ENCODE measurements at places on chromosomes 6 and 20. TPM values are rescaled to one million over a fixed set of nuclear protein-coding genes. Genes with fewer than 3 reads are reported as not detected.

GRCh38 chr20:50933589-50933988, 2.4 kb upstream of the ADNP start:
- peaks cover 22% of the 10 kb centered on the region for H3K4me1 ChIP-seq
- H3K4me3 ChIP-seq = no peak overlapping the region
- peaks cover 44% of the 10 kb centered on the region for H3K36me3 ChIP-seq
- H3K27ac ChIP-seq = no peak overlapping the region

- no peak overlapping the region for H3K4me3 ChIP-seq
- no peaks in the 10 kb centered on the region for H3K36me3 ChIP-seq
- H3K27ac ChIP-seq = no peak overlapping the region
- H3K27me3 ChIP-seq = no peaks in the 10 kb centered on the region
Observed at GRCh38 chr6:161568885-161569456, 295.1 kb upstream of the AGPAT4 start.

DNA sequence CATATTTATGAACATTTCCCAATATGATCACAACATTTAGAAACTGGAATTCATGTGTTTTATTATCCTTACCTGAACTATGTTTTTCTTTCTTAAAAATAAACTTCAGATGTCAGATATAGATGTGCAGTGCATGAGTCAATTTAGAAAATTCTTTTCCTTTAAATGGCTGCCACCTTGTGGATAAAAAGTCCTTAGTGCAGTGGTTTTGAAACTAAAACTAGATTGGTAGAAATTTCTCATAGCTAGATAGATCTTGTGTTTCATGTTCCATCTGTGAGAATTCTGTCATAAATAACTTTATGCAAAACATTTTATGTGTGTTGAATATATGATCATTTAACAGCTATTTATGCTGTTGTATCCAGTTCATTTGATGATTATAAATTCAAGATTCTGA, 134.9 kb downstream of the KLHL32 start:
- no peak overlapping the region for H3K27ac ChIP-seq
- no peaks in the 10 kb centered on the region for H3K4me1 ChIP-seq
- H3K36me3 ChIP-seq = no peaks in the 10 kb centered on the region
- DNase-seq = peak; percentile 30

DNA sequence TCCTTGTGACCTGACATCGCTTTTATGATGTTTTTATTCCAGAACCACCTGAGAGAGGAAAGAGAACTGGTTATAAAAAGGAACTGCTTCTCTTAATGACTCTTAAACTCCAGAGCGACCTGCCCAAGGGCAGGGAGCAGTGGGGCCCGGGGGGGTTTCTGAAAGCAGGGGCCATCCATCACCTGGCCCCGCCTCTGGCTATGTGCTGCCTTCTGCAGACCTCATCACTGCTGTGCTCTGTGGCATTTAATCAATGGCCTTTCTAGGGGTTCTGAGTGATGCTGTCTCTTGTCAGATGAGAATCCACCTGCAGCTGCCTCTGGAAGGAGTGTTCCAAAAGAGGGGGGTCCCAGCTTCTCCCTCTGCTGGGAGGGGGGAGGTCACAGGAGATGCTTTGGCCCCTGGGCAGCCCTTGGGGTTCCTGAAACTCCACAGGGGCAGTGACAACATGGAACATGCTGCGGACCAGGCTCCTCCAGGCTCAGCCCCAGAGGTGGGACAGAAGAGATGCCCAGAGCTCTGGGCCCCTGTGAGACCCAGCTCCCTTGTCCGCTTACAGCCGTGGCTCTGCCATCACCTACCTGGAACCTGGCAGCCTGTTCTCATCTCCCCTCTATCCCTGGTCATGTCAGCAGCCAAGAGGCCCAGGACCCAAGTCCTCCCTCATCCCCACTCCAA, 177.1 kb upstream of the SULF2 start:
- H3K27me3 ChIP-seq = no peaks in the 10 kb centered on the region
- H3K4me3 ChIP-seq = no peak overlapping the region
- DNase-seq = no peak
- H3K27ac ChIP-seq = no peak overlapping the region

DNA sequence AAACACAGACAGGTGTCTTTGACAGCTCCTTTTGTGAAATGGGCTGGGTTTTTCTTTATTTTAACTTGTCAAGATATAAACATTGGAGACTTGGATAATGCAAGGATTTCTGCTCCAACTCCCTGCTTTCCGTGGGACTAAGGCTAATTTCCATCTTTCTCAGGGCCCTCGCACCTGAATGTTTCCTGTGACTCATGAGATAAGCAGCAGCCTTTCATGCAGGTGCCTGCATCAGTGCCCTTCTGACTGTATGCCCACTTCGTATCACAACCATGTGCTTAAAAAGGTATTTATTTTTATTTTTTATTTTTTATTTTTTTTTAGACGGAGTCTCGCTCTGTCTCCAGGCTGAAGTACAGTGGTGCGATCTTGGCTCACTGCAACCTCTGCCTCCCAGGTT, 736.1 kb downstream of the DOK5 start:
- H3K4me3 ChIP-seq = no peak overlapping the region
- no peak overlapping the region for H3K27ac ChIP-seq
- DNase-seq = no peak
- H3K4me1 ChIP-seq = no peaks in the 10 kb centered on the region
- H3K36me3 ChIP-seq = no peaks in the 10 kb centered on the region

Gene SFTA2
- not detected for total RNA-seq

DNA sequence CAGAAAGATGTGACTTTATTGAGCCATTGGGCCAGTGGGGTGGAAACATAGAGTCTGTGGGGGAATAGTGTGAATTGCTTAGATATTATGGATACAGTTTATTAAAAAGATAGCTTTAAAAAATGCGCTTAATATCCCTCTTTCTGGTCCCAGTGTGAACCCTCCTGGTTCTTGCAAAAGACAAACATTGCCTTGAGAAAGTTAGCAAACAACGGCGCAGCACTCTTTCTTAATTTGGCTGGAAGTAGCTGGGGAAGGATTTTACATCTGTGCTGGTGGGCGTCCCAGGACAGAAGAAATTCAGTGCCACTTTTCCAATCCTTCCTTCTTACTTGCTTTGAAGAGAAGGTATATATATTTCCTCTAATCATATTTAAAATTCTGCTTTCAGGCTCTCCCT, 191.4 kb upstream of the ZFP64 start:
- no peaks in the 10 kb centered on the region for H3K36me3 ChIP-seq
- no peak for DNase-seq
- H3K4me1 ChIP-seq = no peaks in the 10 kb centered on the region
- H3K27me3 ChIP-seq = no peaks in the 10 kb centered on the region

Gene VSX1
- not detected for total RNA-seq

DNA sequence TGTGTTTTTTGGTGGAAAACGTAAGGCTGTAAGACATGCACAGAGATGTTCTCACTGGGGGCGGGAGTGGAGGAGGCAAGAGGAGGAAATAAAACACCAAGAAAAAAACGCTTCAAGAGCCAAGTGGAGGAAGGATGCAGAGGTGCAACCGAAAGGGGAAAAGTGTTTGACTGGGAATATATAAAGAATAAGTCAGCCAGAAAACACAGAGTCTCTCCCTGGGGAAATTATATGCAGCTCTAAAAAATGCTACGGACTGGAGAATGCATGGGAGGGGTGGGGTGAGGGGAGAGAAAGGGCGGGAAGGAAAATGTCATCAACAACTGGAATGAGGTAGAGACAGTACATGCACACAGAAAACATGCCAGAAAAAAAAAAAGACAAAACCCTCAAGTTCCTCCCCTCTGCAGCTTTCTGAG, 133.5 kb downstream of the SCML4 start:
- DNase-seq = no peak
- no peak overlapping the region for H3K4me3 ChIP-seq
- H3K27me3 ChIP-seq = peaks cover 2% of the 10 kb centered on the region
- no peak overlapping the region for H3K27ac ChIP-seq
- no peaks in the 10 kb centered on the region for H3K4me1 ChIP-seq

- DNase-seq = peak; percentile 84
- H3K27ac ChIP-seq = no peak overlapping the region
- peaks cover 2% of the 10 kb centered on the region for H3K27me3 ChIP-seq
- H3K4me3 ChIP-seq = peak overlapping the region; percentile 38
Observed at GRCh38 chr20:35447082-35447789, 8.2 kb upstream of the CEP250 start.

DNA sequence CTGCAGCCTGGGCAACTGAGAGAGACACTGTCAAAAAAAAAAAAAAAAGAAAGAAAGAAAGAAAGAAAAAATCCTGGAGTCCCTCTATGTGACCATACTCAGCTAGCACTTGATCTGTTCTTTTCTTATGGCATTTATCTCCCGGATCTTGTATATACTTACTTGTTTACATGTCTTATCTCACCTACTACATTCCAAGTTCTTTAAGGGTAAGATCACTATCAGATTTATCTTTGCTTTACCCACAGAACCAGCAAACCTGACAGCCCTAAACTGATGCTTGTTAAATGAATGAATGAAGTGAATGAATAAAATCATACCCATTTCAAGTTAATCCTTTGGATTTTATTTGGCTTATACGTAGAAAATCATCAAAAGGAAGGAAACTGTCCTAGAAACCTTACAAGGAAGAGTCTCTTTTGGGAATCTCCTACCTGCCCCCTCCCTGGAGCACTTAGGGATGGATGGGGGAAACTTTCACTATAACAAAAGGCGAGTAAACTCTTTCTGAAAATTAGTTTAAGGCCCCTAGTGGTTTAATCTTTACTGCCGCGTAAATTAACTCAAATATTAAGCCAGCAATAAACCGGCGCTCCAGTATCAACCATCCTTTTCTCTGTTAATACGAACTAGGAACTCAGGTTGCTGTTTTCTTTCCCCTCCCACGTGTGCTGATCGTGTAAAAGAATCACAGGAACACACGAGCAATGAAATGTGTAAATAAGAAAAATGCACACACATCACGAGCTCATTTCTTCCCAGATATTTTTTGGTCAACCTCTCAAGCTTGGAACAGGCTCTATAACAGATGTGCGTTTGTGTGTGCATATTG, 1.3 kb upstream of the UTRN start:
- no peaks in the 10 kb centered on the region for H3K36me3 ChIP-seq
- peaks cover 30% of the 10 kb centered on the region for H3K4me1 ChIP-seq
- DNase-seq = peak; percentile 9
- peaks cover 5% of the 10 kb centered on the region for H3K27me3 ChIP-seq
- peak overlapping the region; percentile 89 for H3K4me3 ChIP-seq

DNA sequence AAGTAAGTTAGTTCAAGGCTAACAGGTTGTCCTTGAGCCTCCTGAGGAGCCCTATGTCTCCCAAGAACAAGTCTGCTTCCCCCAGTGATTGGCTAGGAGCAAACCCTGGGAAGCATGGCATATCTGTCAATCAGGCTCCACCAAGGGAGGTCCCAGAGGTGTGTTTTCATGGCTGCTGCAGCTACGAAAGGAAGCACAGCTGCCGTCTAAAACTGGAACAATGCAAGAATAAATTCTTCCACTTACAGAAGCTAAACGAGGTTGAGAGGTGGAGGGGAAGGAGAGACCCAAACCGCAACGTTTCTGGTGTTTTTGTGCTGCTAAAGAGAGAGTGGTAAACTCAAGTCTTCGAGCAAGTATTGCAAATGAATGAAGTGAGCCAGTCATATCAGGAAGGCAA, 4.9 kb upstream of the PTGIS start:
- peaks cover 8% of the 10 kb centered on the region for H3K27me3 ChIP-seq
- no peaks in the 10 kb centered on the region for H3K36me3 ChIP-seq
- H3K27ac ChIP-seq = no peak overlapping the region
- peak; percentile 63 for DNase-seq

Gene ME1
- not detected for total RNA-seq

DNA sequence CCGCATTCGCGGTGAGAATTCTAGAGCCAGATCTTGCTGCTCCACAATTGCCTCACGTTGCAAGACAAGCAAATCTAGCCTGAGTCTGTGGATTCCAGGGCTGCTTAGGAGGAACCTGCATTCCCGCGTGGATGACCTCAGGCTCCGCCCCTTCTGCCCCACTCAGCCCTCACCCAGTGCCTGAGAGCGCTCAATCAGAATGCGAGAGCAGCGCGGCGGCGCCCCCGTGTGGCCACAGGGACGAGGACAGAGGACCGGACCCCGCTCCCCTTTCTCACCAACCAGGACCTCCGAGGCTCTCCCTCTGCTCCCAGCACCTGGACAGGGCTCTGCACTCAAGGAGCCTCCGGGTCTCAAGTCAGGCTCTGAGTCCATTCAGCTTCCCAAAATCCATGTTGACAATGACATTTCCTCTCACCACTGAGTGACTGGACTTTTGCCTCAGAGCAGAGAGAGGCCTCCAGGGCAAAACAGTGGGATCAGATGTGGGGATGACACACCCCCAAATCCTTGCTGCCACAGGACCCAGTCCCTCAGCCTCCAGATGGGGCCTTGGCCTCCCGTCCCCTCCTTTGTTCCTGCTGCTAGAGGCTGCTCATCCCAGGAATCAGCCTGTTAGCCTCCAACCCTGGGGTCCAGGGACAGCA, 52.0 kb downstream of the RPP21 start:
- H3K27me3 ChIP-seq = peaks cover 27% of the 10 kb centered on the region
- H3K36me3 ChIP-seq = no peaks in the 10 kb centered on the region
- no peak overlapping the region for H3K4me3 ChIP-seq
- peak; percentile 75 for DNase-seq

GRCh38 chr20:8226106-8226505, 94.0 kb downstream of the PLCB1 start:
- H3K27me3 ChIP-seq = no peaks in the 10 kb centered on the region
- H3K4me3 ChIP-seq = no peak overlapping the region
- no peak overlapping the region for H3K27ac ChIP-seq
- H3K36me3 ChIP-seq = no peaks in the 10 kb centered on the region
- no peak for DNase-seq
- no peaks in the 10 kb centered on the region for H3K4me1 ChIP-seq

DNA sequence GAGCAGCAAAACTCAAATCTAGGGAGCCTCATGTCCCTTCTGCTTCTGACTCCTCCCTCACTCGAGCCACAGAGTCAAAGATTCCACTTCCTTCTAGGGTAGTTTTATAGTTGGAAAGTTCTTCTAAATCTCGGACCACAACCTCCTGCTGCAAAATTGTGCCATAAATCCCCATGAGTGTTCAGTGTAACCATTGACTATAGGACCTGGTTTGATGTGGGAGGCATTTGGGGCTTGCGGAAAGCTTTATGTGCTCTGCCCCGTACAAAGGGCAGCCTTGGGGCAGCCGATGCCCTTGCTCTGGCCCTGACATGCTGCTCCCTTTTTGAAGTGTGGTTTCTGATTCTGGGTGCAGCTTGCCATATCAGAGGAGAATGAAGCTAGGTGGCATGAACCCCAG, 43.6 kb upstream of the IER3 start:
- peaks cover 9% of the 10 kb centered on the region for H3K4me1 ChIP-seq
- H3K27ac ChIP-seq = no peak overlapping the region
- H3K36me3 ChIP-seq = no peaks in the 10 kb centered on the region
- no peaks in the 10 kb centered on the region for H3K27me3 ChIP-seq
- no peak for DNase-seq
- H3K4me3 ChIP-seq = no peak overlapping the region

Gene BCAS1
- total RNA-seq = 15.6 TPM

DNA sequence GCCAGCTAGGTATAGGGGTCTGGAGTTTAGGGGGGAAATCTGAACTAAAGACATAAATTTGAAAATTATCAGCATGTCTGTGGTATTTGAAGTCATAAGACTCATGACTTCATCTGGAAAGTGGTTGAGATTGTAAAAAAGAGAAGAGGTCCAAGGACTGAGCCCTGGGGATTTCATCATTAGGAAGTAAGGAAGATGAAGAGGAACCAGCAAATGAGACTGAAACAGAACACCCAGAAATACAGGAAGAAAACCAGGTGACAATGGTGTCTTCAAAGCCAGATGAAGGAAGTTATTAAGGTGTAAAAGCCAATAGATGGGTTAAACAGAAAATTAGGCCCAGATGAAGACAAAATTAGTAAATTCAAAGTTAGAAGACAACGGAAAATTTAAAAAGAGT, 49.1 kb upstream of the UBR2 start:
- H3K4me3 ChIP-seq = no peak overlapping the region
- H3K36me3 ChIP-seq = no peaks in the 10 kb centered on the region

- no peak for DNase-seq
- no peaks in the 10 kb centered on the region for H3K27me3 ChIP-seq
- no peaks in the 10 kb centered on the region for H3K4me1 ChIP-seq
- H3K27ac ChIP-seq = no peak overlapping the region
- H3K4me3 ChIP-seq = no peak overlapping the region
Observed at GRCh38 chr20:63619505-63619904, 7.4 kb downstream of the GMEB2 start.

Data from CD4-positive, CD25-positive, alpha-beta regulatory T cell (primary cell).